ENCODE measurements at places on chromosomes 2 and 18.

DNA sequence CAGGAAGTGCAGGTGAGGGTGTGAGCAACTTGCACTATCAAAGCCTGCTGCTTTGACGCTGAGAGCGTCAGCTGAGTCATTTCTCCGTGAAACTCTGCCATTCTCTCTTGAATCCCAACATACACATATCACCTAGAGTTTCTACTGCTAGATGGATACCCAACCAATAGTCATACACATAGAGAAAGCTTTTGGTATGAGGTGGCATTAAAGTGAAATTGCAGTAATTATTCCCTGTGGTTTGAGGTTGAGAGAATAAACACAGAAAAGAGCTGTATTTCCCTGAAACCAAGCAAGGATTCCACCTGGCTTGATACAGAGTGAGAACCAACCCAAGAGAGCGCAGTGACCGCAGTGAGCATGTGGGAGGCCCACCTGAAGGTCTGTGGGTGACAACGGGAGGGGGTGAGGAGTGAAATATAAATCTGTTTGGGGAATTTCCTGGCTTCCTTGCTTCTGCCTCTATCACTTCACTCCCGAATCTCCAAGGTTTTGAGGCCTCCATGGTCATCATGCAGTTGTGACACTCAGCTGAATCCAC, 28.8 kb upstream of the TMEM18 start:
- DNase-seq: no peak

DNA sequence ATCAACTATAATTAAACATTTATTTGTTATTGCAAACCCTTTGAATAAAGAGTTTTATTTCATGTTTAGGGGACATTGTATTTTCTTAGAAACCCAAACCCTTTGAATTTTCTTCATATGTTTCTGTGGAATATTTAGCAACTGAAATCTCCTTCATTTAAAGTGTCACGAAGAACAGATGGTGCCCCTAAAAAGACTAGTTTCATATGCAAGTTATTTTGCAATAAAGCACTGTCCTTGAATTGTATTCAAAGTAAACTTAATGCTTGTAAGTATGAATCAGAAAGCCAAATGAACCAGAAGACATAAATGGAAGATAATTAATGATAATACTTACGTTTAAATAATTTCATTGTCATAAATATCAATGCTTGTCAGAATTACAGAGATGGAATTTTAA, 151.9 kb upstream of the CWC22 start:
- DNase-seq: no peak

DNA sequence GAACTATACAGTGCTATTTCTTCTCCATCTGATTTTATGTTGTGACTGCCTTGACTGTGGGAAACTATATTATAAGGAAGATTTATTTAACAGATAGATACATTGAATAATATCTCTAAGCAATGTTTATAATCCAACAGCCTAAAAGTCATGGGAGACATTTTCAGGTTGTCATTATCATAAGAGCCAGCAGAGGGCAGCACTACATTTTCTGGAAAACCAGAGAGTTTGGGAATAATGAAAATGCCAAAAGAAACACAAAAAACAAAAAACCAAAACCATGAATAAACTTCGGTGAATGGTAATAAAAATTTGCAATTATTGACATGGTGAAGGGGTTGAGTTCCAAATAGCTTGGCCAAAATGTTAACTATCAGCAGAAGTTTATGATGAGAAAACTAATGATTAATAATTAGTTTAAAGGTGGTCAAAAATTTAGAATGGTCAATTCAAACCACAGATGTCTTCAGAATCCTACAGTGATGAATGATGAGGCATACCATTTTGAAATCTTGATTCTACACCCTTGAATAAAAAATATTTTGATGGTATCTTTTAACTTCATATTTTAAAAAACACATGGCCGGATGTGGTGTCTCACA, 4.7 kb downstream of the EEF1B2 start:
- DNase-seq: peak; percentile 24

DNA sequence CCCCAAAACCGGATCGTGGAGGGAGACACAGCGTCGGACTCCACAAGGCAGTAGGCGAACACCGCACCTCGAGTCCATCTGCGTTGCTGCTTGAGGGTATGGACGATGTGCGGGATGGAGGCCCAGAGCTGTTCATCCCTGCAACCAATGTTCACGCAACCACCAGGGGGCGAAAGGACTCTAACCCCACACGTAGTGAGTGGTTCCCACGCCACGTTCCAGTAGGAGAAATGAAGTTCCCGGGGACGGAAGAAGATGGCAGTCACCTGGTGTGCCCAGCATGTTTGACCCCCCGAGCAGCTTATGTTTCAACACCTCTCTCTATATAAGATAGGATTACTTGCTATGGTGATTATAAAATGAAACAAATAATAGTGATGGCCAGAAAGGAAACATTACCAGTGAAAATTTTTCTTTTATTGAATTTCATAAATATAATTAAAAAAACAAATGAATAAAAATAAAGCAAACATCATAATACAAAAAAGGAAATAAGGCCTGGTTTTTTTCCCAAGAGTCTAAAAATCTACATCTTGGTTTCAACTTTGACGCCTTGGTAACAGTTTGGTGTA, 184.3 kb downstream of the SH3BP4 start:
- DNase-seq: peak; percentile 62

DNA sequence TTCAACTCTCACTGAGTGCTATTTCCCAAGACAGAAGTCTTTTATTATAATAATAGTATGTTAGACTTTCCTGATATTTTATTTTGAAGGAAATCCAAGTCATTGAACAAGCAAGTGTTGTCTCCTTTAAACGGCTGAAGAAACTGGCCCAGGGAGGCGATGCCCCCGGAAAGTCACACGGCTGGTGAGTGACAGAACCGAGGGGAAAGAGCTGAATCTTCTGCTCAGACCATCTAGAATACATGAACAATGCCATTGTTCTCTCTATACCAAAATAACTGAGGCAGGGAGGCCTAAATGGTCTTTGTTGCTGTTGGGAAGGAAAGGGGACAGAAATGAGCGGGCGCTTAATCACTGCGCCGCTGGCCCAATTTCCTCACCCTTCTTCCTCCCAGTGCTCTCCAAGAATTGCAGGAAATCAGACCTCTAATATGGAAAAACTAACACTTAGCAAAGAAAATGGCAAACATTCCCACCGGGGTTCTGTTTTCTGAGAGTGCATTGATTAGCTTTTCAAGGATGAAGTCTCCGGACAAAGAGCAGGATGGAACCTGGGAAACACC, 101.5 kb downstream of the KLF7 start:
- DNase-seq: no peak

DNA sequence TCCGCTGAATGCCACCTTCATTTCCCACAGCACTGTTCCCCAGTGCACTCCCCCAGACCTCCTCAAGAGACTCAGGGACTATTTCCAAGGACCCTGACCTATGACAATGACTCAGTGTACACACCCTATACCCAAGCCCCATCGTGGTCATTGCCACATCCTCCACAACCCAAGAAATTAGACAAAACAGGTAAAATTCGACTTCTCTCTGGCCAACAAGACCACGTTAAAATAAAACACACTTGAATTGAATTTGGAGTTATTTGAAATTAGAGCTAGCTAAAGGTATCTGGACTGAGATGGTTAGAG, 126.4 kb upstream of the NCK2 start:
- DNase-seq: no peak

DNA sequence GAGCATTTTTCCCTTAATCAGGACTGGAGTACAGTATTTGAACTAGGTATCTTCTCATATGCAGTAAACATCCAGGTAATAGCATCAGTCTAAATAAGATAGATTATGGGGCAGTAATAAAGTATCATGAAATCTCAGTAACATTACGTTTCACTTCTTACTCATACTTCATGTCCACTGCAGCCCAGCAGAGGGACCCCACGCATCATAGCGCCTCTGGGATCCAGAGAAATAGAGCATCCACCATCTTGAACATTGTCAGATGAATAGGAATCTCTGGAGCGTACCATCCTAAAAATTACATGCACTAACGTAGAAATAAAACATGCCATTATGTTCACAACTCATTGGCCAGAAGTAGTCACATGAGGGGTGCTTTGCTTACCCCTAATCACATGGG, 499.0 kb downstream of the CPS1 start:
- no peak for DNase-seq

DNA sequence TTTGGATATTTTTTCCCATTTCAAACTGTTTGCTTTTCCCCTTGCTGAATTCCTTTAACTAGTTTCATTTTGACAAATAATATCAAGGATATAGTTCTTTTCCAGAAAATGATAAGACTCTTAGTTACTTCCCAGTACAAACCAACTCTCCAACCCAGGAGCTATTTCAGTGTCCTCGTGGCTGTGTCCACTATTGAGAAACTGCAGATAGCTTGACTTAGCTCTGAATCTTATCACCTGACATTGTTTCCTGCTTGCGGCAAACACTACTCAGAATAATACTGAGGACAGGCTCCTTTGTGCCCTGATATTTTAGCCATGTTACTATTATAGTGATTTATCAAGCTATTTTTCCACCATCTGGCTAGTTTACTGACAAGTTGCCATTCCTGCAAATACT, 74.6 kb downstream of the KLF7 start:
- no peak for DNase-seq

DNA sequence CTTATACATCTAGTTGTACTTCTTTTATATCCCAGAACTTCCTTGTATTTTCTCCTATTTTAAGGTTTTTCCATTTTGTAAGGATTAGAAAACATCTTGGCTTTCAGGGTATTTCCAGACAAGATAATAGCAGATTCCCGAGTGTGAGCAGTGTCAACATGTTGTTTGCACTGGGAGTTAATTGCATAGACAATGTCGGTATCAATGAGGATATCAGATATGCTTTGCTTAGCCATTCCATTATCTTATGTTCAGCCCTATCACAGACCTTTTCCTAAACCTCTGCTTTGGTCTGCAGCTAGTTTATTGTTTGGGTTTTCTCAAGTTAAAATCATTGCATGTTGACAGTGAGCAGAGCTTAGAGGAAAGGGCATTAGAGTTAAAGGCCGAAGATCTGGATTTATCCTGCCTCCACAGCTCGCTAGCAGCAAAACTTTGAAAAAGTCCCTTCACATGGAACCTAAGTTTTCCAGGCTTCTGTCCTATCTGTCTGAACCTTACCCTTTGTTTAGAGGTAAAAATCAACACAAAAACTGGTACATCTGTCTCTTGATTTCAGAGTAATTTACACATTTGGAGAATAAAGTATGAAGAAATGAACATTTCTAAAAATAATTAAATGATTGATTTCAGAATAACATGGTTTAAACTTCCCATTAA, 355.4 kb downstream of the KIAA1328 start:
- no peak for DNase-seq

DNA sequence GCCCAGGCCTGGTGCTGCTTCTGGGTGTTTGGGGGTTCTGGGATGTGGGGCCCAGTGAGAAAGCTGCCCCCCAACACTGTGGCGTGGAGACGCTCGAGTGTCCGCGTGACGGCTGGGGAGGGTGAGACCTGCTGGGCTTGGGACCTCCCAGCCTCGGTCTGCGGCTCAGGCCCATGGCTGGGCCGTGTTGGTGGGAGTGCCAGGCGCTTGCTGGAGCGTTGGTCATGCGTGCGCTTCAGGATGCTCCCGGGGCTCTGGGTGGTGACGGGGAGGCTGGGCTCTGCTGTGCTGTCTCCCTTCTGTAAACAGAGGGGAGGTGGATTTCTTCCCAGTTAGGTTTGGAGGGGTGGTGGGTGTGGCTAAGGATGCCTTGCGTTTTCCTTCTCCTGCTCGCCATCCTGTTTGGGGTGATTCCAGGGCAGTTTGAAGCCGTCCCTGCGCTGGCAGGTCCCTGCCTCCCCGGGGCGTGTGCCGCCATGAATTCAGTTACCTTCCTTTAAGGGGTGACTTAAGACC, 606 bp downstream of the GAL3ST2 start:
- no peak for DNase-seq

DNA sequence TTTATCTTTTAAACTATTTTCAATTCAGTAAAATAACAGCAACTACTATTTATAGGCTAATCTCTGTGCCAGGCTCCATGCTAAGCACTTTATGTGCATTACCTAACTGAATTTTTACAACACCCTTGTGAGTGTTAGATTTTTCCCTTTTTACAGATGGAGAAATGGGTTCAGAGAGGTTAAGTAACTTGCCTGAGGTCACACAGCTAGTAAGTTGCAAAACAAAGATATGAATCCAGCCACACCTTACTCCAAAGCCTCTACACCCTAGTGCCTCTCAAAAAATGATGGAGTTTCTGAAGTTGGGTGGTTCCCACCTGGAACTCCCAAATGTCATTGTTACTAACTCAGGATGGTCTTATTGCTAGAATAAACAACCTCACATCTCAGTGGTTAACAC, 60.8 kb downstream of the RHOB start:
- DNase-seq: no peak

DNA sequence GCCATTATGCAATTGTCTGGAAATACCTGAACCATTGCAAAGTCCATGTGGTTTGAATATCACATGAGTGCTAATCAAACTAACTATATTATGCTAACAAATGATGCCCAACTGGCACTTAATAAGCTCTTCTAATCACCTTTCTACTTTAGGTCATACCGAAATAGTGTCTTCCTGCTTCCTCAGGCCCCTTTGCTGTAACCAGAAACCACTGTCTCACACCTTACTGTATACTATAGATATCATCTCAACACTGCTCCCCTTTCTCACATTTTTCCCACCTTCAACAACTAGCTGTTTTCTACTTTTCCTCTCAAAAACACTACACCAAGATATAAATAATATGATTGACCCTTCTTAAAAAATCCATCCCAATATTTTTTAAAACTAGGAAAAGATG, 633.9 kb downstream of the BCL11A start:
- no peak for DNase-seq

DNA sequence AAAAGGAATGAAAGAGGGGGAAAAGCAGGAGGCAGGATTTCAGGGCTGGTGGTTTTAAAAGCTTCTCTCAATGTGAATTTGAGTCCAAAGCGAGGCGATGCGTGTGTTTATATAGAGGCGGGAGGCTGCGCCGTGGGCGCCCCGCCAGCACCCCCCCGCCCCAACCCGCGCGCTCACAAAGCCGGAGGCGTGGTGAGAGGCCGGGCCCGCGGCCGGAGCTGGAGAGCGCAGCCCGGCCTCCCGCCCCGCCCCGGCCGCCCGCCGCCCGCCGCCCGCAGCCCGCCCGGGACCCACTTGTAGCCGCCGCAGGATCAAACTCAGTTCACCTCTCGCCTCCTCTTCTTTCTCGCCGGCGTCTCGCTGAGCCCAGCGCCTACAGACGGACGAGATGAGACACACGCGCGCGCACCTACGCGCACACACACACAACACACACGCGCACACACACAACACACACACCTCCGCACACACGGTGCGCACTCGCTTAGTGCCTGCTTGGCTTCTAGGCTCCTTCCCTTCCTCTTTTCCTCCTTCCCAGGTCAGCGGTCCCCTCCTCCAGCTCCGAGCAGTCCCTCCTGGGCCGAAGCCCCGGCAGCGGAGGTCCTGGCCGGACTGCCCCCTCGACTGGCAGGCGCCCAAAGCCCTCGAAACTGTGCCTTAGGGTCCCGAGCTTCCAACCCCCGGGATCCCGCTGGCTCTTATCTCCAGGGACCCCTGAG, 1.3 kb upstream of the CYP26B1 start:
- DNase-seq: no peak
